SK-MEL-5 (cell line): ENCODE measurements at places on chromosomes 1 and 21. TPM values are rescaled to one million over a fixed set of nuclear protein-coding genes. Genes with fewer than 3 reads are reported as not detected.
A peak's percentile ranks its signal among the peaks of the same experiment; 100 is the strongest.

DNA sequence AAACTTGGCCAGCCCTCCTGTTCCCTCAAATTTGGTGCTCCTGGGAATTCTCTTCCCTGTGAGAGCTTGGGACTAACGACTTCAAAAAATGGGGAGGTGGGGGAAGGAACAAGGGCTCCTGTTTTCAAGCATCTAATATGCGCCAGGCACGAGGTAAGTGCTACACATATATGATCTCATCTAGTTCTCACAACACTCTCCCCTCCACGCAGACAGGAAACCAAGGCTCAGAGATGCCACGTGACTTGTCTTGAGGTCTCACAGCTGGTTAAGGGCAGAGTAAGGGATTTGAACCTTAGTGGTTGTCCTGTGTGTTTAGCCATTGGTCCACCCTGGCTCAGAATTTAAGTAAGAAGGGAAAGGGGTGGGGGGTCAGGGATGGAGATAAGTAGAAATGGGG is 125.9 kb downstream of the DMRTB1 start:
- DNase-seq: peak; percentile 29

DNA sequence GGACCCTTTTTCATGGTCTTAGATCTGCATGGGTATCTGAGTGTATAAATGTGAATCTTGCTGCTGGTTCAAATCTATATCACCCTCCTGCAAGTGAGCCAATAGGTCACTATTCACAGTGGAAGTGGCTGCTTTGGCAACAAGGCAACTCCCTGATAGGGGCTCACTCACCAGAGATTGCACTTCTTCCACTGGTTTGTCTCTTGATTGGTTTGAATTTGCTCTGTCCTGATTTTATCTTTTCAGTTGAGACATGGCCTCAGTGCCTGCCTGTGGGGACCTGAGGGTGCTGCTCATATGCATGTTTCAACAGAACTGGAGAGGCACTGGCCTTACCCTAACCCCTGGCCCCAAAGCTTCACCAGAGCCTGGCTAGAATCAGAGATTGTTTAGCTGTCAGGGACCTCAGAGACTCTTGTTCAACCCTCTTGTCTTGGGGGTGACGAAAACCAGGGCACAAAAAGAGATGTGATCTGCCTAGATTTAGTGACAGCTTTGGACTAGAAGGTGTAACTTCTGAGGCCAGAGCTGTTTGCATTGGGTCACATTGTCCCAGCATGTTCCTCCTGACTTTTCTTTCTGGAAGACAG is 16.9 kb downstream of the AVPR1B start:
- no peak for DNase-seq

DNA sequence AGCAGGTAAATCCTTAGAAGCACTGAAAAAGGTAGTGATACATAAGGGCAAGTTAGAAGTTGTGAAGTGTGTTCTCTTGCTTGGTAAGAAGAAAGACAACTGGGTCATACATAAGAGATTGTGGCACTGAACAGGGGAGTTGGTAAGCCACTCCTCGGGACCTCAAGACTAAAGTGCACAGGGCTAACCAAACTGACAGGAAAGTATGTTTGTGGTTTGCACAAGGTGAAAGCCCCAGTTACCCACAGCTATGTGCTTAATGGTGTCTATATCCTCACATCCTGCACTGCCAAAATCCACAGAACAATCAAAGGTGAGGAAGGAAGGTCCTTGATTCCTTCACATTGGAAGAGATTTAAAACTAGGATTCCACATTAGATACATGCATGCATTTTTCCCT is 276.5 kb downstream of the DNM3 start:
- DNase-seq: no peak

DNA sequence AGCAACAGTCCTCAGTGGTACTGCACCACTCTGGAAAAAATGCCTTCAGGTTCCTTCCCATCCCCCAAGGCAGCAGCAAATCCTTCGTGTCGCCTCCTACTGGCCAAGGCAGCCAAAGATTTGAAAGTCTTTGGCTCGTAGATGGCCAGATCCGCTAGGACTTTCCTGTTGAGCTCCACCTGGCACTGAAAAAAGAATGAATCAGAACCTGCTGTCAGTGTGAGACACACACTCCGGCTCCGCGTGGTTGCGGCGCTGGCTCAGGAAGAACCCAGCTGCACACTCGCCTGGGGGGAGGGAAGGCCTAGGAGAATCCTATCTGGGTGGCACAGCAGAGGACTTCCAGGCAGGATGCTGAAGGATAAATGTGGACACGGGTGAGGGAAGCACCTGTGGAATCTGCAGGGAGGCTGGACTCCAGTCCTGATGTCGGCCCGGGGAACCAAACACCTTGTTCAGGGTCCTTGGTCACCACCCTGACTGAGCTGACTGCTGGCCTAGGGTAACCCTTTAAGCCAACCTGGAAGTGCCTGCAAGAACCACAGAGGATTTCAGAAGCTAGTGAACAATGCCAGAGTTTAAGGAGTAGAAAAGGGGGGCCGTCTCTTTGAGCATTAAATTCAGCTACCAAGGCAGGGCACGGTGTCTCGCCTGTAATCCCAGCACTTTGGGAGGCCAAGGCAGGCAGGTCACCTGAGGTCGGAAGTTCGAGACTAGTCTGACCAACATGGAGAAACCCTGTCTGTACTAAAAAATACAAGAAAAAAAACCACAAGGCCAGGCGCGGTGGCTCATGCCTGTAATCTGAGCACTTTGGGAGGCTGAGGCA is 3.2 kb upstream of the CCNL2 start:
- DNase-seq: peak; percentile 77

DNA sequence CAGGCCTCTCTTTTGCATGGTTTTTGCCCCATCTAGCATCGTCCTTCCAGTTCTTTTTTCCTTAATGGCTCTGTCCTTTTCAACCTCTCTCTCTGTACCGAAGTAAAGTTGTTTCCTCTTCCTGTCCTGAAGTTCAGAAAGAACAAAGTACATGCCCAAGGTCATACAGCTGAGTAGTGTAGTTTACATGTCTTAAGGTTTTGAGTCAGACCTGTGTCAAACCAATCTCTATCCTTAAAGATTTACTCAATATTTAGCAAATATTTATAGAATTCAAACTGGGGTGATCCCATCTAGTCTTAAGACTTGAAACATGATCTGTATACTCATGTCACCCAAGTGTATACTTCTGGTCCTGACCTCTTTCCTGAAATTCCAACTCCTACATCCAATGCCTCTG is 118.7 kb upstream of the SGIP1 start:
- DNase-seq: no peak

DNA sequence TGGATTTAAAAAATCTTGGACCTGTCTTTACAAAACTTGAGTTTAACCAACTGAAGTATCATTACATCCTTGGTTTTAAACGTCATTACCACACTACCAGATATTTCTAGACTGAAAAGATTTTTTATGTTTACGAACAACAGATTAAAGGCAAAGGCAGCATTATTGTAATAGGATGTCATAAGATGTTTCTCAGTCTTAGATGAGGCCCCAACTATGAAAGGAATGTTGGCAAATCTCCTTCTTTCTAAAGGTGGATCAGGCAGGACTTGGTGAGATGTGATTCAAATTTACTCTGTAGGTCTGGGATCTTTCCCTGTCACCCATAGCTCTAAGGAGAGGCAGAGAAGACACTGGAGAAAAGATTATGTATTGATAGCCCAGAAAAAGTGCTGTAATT is 417.9 kb downstream of the PTBP2 start:
- no peak for DNase-seq

GRCh38 chr1:25198663-25199252 is 33.5 kb downstream of the SYF2 start:
- no peak for DNase-seq

- DNase-seq: peak; percentile 8
These were observed 32.7 kb upstream of the WASF2 start for GRCh38 chr1:27522432-27523336.

GRCh38 chr1:36116901-36117300 is 8.1 kb downstream of the COL8A2 start:
- no peak for DNase-seq

Gene RGS7
- total RNA-seq: 1.6 and 1.8 TPM in 2 replicates

Gene LRRC39
- total RNA-seq: 4.2 and 5.0 TPM in 2 replicates

Gene AMPD1
- total RNA-seq: 0.27 TPM in 1 of 2 replicates, not detected in the other
